ENCODE measurements at places on chromosomes 5 and 9.

- no peak for DNase-seq
Observed at GRCh38 chr9:131282688-131283422, 6.5 kb upstream of the FAM78A start.

DNA sequence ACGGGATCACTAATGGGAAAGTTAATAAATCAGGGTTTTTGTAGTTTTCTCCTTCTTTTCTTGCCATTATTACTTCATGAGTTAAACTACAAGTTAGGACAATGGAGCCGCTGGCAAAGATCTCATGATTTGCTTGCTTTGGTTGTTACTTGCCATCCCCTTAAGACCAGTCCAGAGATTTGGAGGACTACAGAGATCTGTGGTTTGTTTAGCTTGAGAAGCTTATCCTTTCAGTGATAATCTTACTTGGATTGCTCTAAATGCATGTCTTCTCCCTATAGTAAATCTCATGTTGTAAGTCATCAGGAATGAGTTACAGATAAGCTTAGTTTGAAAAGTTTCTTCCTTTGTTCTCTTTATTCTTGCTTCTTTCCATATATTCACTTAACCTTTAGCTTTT is 70.9 kb downstream of the TLE4 start:
- DNase-seq = no peak

DNA sequence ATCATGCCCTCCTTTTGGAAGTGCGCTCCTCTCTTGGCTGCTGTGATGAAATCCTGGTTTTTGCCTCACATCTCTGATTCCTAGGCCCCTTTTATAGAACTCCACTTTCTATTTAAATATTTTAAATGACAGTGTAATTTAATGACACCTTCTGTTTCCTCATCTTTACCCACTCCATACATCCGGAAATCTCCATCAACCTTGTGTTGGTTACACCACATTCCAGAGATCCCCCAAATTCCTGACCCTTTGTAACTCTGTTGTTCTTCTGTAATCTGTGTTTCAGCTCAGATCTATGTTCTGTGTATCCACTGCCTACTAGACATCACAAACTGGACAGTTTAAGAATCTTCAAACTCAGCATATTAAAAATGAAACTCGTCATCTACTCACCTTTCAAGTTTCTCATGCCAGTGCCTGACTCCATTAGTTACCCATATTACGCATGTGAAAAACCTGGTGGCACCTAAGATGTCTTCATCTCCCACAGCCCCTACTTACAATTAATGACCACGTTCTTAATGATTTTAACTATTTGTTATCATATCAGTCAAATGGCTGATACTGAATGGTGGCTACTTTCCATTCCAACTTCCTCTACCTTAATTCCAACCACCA is 25.1 kb downstream of the PARP8 start:
- DNase-seq = no peak

GRCh38 chr5:112059579-112060135 is 302.7 kb upstream of the NREP start:
- no peak for DNase-seq

DNA sequence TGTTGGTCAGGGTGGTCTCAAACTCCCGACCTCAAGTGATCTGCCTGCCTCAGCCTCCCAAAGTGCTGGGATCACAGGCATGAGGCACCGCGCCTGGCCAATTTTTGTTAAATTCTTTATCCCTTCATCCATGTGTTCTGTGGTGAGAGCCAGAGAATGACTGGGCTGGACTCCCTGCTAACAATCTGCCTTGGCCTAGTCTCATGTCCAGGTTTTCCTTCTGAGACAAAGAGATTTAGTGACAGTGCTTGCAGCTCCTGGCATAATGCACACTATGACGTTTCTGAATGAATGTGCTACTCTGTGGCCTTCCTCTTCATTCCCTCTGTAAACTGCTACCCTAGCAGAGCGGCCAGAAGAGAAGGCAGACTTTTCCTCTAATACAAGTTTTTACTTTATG is 79.3 kb downstream of the FOXD1 start:
- DNase-seq = no peak

GRCh38 chr9:130565792-130566191 is 13.6 kb upstream of the FUBP3 start:
- DNase-seq = no peak

- peak; percentile 68 for DNase-seq
Observed at GRCh38 chr9:125632321-125633115, 74.5 kb downstream of the MAPKAP1 start.

GRCh38 chr5:39113354-39113953 is 39.3 kb upstream of the RICTOR start:
- DNase-seq = no peak

GRCh38 chr9:121282277-121283079 is 14.5 kb downstream of the GSN start:
- peak; percentile 70 for DNase-seq

DNA sequence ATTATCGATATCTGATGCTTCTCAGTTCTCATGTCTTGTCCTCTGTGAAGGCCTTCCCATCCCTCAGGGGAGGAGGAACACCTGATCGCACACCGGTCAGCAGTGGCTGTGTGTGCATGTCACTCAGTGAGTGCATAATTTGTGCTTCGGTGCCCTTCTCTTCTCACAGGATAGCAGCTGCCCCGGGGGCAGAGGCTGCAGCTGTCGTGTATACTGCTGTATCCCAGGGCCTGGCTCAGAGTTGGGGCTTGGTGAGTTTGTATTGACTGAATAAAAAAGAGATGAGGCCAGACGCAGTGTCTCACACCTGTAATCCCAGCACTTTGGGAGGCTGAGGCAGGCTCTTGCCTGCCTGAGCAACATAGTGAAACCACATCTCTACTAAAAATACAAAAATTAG is 49.7 kb upstream of the NCS1 start:
- no peak for DNase-seq

DNA sequence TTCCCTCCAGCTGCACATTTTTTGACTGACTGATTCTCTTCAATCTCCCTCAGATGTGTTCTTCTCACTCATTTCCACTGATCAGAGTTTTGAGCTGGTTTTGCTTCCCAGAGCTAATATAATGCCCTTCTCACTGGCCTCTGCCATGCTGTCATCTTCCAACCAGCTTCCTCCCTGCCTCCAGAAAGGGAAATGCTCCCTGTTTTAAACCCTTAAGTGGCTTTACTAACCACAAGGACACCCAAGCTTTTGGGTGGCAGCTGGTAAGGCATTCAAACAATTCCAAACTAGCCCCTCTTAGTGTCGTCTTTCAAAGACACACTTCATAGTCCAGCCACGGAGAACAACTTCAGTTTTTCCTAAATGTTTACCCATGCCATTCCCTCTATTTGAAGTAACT is 172.5 kb downstream of the CRB2 start:
- no peak for DNase-seq

DNA sequence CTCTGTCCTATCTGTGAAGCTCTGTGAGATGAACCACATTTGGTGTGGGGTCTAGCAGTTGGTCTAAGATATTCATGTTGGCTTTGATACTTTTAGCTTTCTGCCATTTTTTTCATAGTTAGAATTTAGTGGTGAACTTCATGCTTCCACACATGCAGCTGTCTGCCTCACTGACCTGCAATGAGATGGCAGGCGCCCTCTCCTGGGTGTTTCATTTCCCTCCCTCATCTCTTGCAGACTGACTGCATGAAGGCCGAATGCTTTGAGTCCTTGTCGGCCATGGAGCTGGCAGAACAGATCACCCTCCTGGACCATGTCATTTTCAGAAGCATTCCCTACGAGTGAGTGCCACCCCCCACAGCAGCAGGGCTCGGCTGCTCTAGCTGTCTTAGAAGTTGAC is 26.1 kb upstream of the CKMT2 start:
- DNase-seq = no peak

Measured in pons (tissue), 1 donor.